ENCODE measurements at places on chromosomes 13 and 19.

DNA sequence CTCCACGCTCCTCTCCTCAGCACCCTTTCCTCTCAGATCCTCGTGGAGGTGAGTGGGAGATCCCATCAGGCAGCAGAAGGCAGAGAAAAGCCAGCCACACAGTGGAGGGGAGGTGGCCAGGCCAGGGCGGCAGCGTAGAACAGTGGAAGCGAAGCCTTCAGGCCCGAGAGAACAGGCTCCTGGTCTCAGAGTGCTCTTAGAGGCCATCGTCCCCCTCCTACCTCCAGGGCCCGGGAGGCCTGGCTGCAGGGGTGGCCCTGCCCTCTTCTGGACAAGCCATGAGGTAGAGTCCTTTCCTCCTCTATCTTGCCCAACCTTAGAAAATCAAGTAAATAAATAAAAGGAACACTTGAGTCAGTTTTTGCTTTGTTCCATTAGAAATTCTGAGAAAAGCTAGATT lies 202.0 kb downstream of the KATNAL1 start:
- no peak for DNase-seq

DNA sequence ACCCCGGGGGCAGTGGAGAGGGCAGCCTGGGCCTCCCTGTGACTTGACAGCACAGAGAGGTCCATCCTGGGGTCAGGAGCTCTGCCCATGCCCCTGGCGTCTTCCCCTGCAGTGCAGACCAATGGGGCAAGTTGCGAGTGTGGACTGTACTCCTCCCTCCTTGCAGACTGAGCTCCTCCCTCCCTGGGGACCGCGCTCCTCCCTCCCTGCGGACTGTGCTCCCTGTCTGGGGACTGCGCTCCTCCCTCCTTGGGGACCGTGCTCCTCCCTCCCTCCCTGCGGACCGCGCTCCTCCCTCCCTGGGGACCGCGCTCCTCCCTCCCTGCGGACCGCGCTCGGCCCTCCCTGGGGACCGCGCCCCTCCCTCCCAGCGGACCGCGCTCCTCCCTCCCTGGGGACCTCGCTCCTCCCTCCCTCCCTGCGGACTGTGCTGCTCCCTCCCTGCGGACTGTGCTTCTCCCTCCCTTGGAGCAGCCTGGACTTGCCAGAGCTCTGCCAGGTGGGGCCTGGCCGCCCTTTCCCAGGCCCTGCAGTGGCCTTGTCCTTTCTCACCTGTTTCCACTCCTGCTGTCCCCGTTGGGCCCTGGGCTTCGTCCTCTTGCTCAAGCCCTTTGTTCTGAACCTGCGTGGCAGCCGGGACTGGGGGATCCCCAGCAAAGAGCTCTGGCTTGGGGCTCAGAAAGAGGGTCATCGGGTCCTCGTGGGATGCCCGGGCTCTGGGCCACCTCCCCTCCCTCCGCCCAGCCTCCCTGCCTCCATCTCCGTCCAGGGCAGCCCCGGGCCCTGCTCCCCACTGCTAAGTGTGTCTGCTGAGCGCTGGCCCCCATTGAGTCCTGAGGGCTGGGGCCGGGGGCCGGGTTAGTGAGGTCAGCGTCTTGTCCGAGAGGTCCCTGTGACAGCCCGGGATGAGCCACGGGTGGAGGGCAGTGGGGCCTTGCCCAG lies 6.8 kb downstream of the GAMT start:
- DNase-seq, result no peak

DNA sequence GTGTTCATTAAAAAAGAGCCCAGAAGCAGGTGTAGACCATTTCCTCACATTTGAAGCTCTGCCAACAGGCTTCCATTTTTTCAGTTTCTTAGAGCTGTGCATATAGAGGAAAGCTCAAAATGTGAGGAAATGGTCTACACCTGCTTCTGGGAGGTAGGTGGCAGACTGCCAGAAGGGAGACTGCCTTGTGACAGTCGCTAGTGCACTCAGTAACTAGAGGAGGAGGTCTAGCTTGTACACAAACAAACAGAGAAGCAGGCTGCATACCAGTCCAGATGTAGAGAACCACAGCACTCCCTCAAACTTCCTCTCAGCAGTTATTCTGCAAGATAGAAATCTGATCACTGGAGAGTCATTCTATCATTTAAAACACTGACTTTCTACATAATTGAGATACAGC lies 800.2 kb downstream of the EFNB2 start:
- DNase-seq, result peak; percentile 34

- peak; percentile 48 for DNase-seq
These were observed 9.1 kb upstream of the C19orf12 start for GRCh38 chr19:29724102-29724641.

- no peak for DNase-seq
These were observed 16.2 kb downstream of the SOX21 start for GRCh38 chr13:94696171-94696570.

GRCh38 chr13:95341441-95341840 lies 40.2 kb upstream of the ABCC4 start:
- DNase-seq, result no peak

DNA sequence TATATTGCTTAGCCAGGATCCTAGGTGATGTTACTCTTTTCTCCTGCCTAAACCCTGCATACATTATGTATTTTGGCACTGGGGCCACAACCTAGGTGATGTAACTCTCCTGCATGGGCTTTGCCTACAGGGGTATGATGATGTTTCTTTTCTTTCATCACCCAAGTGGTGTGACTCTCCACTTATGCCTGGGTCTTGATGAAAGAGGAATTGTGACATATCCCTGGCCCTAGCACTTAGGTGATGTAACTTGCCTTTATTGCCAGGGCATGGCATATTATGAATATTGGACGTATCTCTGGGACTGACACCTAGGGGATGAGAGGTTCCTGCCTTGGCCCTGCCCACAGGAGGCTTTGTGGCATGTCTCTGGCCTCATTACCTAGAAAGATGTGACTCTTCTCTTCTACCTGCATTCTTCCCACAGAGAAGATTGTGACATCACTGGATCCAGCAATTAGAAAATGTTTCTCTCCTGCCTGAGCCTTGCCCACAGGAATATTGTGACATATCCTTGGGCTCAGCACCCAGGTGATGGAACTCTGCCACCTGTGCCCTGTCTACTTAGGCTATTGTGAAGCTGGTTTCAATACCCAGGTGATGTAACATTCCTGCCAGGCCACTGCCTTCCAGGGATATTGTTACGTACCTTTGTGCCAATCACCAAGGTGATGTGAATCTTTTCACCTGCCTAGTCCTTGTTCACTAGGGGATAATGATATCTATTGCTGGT lies 27.3 kb upstream of the ZNF254 start:
- no peak for DNase-seq

GRCh38 chr13:41864658-41865057 lies 96.3 kb downstream of the VWA8 start:
- DNase-seq, result no peak

GRCh38 chr19:55173714-55174409 lies 6.2 kb downstream of the SYT5 start:
- DNase-seq, result peak; percentile 91

DNA sequence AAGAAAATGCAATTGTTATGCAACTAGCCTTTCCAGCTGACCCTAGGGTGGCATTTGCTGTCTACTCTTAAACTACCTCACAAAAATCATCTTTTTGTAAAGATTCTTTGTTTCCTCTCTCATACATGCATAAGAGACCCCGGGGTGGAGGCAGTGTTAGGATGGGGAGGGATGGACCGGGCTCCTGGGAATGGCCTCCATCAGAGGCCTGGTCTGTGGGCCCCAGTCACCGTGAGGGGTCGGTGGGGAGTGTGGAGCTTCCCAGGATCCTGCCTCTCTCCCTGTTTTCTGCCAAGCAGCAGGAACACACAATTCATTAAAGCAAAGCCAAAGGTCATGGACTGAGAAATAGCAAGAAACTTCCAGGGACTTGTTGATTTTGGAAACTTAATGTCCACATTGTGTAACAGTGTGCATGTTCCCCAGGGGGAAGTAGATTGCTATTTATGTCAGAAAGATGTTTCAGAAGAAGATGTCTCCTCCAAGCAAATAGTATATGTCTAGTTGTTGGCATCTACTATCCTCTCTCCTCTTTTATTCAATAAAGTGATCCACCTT lies 241.4 kb downstream of the ENOX1 start:
- DNase-seq, result no peak

- DNase-seq, result no peak
These were observed 1.3 kb downstream of the ICAM5 start for GRCh38 chr19:10290876-10291553.
